ENCODE measurements at places on chromosomes 7 and 10.

- DNase-seq, result peak; percentile 92
Observed at GRCh38 chr7:102044984-102045673, 227.7 kb downstream of the CUX1 start.

DNA sequence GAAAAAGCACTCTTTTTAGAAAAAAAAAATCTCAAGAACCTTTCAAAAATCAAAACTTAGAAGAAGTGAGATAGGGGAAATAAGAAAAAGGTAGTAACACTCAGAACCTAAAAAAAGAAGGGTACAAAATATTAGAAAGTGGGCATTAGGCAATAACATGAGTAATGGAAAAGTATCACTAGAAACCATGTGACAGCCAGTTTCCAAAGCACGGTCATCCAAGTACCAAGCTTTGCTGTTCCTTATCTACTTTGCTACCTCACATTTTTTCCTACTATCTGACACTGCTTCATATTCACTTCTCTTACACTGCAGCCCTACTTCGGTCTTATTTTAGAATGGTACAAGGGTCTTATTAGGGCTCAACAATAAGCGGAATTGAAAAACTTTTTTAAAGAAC lies 30.3 kb downstream of the IMMP2L start:
- DNase-seq, result no peak

DNA sequence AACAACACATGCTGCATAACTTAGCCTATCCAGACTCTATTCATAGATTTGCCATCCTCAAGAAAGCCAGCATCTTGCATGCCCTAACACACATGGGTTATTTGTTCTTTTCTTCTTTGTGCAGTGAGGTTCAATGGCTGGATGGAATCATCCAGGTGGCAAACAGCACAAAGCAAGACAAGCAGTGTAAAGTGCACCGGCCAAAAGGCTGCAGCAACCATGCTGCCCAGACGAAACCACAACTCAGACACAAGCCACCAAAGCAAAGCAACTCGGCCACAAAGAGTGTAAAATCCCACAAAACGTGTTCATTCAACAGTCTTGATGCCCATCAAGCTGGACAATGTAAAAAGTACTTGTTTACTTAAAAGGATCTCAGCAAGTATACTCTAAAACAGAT lies 76.9 kb downstream of the PIP4K2A start:
- DNase-seq, result no peak

DNA sequence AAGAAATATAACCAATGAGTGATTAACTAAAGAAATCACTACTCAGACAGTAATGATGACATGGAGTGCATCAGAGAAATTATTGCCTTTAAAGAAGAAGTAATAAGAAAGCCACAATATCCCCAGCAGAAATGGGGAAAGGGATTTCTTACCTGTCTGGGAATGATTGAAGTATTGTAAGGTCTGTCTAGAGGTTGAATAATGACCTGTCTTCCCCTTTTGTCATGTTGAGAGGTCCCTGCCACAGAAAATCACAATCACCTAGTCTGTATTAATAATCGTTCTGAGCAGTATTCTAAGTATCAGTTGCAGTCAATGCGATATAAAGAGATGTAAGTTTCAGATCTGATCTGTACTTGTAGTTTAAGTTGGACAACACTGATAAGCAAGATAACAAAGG lies 349.1 kb upstream of the TPK1 start:
- no peak for DNase-seq

- no peak for DNase-seq
Observed at GRCh38 chr10:132978542-132978941, 36.2 kb upstream of the CFAP46 start.
